ENCODE measurements at places on chromosomes 5 and 9. TPM values are rescaled to one million over a fixed set of nuclear protein-coding genes. Genes with fewer than 3 reads are reported as not detected.

Gene C1QTNF3
- total RNA-seq, result 2.1 TPM

Gene CDKN2A
- total RNA-seq, result not detected

Gene FBXW5
- total RNA-seq, result 72.6 TPM

Gene C9
- 0.05 TPM for total RNA-seq

Gene CDH6
- total RNA-seq, result 0.36 TPM

Gene CDKN2B-AS1
- not detected for total RNA-seq

Data from Panc1 (cell line).